ENCODE measurements at places on chromosomes 5 and 9. TPM values are rescaled to one million over a fixed set of nuclear protein-coding genes. Genes with fewer than 3 reads are reported as not detected.

GRCh38 chr5:119315516-119315949 is 40.3 kb upstream of the TNFAIP8 start:
- no peaks in the 10 kb centered on the region for H3K27me3 ChIP-seq
- no peak overlapping the region for H3K4me3 ChIP-seq
- no peak overlapping the region for H3K27ac ChIP-seq
- no peaks in the 10 kb centered on the region for H3K4me1 ChIP-seq

DNA sequence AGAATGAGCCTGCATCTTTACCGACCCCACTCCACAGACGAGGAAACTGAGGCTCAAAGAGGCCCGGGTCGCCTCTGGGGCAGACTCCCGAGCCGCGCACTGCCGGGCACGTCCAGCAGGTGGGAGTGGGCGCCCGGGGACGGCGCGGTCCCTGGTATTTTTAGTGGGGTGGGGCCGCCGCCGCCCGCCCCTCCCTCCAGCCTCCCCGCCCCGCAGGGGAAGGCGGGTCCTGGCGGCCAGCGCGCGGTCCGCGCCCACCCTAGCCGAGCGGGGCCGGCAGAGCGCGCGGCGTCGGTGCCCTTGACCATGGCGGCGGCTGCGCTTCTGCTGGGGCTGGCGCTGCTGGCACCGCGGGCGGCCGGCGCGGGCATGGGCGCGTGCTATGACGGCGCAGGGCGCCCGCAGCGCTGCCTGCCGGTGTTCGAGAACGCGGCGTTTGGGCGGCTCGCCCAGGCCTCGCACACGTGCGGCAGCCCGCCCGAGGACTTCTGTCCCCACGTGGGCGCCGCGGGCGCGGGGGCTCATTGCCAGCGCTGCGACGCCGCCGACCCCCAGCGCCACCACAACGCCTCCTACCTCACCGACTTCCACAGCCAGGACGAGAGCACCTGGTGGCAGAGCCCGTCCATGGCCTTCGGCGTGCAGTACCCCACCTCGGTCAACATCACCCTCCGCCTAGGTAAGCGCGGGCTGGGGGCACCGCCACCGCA is at the start of gene LAMC3:
TSS of gene LAMC3 (plus strand) at position 266 of the 710 bp plus-strand sequence. CDS start at position 307, 41 bp downstream.
- DNase-seq: no peak
- peaks cover 24% of the 10 kb centered on the region for H3K27me3 ChIP-seq
- H3K36me3 ChIP-seq: no peaks in the 10 kb centered on the region
- H3K4me1 ChIP-seq: no peaks in the 10 kb centered on the region

DNA sequence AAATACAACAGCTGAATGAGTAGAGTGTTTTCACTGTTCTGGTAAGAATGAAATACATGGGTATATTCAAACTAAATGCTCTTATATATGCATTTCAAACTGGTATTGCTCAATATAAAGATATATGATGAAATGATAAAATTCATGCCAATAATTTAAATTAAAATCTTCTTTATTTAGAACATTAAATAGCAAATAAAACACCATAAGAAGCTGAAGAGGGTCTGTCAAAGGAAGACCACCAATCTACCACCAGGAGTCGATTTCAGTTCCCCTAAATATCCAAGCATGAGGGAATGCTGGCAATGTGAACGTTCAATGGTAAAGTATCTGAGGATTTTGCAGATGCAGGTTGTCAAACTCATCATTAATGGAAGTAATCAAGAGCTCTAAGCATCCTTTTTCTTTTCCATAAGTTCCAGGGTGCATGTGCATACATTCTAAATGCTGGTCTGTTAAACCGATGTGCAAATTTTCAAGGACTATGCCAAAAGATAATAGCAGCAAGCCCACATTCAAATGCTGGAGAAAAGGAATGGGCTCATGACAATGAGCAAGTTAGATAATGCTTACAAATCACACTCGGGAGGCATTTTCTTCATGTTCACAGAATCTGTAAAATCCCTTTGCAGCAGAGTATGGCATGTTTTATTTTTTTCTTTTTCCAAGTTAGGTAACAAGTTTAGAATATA is 118.8 kb upstream of the MTAP start:
- no peak for DNase-seq
- no peaks in the 10 kb centered on the region for H3K27me3 ChIP-seq
- H3K4me1 ChIP-seq: no peaks in the 10 kb centered on the region
- no peak overlapping the region for H3K4me3 ChIP-seq

- peaks cover 3% of the 10 kb centered on the region for H3K27me3 ChIP-seq
- DNase-seq: no peak
- H3K27ac ChIP-seq: no peak overlapping the region
Observed at GRCh38 chr5:170484459-170484831, 19.4 kb upstream of the KCNIP1 start.

DNA sequence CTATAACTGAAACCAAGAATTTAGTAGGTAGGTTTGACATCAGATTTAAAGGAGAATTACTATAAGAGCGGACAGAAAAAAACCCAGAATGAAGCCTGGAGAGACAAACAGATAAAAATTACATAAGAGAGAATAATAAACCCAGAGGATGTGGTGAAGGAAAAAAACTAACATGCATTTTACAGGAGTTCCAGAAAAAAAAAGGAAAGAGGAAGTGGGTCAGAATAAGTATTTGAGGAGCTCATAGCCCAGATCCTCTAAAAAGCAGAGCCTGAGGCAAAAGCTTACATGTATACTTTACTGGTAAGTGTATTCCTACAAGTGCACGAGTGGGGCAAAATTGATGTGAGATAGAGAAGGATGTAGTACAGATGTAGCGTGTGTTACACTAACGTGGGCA is 43.1 kb upstream of the NAA35 start:
- DNase-seq: no peak
- H3K36me3 ChIP-seq: no peaks in the 10 kb centered on the region
- H3K27ac ChIP-seq: no peak overlapping the region
- H3K4me3 ChIP-seq: no peak overlapping the region
- H3K27me3 ChIP-seq: no peaks in the 10 kb centered on the region

DNA sequence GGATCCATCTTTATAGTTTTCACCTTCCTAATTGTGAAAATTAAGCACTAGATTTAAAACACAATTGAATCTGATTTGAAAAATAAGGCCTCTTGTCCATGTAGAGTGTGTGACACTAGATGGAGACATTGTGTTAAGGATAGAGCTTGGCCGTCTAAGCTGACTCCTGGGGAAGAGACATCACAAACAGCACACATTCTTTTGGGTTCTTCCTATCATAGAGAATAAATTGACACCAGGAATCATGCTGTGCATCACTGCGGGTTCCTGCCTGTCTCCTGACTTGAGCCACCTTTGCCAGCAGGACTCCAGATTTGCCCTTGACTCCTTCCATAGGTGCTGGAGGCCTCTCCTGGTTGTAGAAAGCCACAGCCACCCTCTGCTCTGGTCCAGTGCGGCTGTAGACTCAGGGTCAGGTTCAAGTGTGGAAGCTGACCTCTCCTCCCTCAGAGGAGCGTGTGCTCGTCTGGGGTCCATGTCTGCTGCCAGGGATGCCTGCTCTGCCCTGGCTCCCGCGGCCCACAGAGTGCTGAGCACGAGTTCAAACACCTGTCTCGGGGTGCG is 11.2 kb downstream of the ROPN1L start:
- H3K27me3 ChIP-seq: no peaks in the 10 kb centered on the region
- H3K4me1 ChIP-seq: no peaks in the 10 kb centered on the region
- H3K27ac ChIP-seq: no peak overlapping the region

DNA sequence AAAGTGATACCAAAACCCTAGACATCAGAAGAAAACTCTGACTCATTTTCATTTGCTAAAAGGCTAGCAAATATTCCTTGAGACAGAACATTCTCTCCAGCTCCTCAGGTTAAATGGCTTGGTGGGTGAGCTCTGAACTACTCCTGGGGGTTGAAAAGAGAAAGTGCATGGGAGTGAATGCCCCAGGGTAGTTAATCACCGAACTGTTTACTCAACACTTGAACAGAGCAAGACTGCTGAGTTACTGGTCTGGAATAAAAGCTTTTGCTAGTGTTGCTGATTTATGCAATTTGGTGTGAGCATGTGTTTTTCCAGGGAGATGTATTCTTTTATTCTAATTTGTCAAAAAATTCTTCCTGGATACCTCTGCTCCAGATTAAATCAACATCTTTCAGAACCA is 88.3 kb upstream of the PRDM9 start:
- no peak overlapping the region for H3K27ac ChIP-seq
- H3K4me3 ChIP-seq: no peak overlapping the region
- H3K27me3 ChIP-seq: no peaks in the 10 kb centered on the region

GRCh38 chr9:37415011-37415719 is 7.3 kb upstream of the GRHPR start:
- DNase-seq: peak; percentile 82
- H3K4me1 ChIP-seq: no peaks in the 10 kb centered on the region
- H3K36me3 ChIP-seq: no peaks in the 10 kb centered on the region
- no peak overlapping the region for H3K4me3 ChIP-seq
- no peaks in the 10 kb centered on the region for H3K27me3 ChIP-seq
- H3K27ac ChIP-seq: no peak overlapping the region

DNA sequence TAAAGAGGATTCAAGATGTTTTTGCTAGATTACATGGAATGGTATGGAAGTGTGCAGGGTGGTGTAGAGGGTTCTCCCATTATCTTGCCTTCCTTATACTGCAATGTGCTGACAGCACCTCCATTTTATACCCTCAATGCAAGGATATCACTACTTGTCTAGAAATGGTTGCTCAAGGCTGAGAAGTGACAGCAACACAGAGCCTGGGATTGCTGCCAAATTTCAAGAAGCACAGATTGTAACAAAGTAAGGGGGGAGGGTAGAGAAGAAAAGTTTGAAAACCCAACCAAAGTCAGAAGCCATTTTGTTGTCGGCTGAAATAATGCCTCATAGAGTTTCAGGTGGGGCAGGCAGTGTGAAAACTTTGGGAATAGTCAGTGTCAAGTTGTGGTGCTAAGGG is 29.8 kb downstream of the PCDHAC2 start:
- H3K36me3 ChIP-seq: no peaks in the 10 kb centered on the region
- no peak overlapping the region for H3K4me3 ChIP-seq
- H3K4me1 ChIP-seq: no peaks in the 10 kb centered on the region
- H3K27ac ChIP-seq: no peak overlapping the region
- DNase-seq: no peak

- H3K27me3 ChIP-seq: no peaks in the 10 kb centered on the region
- no peak overlapping the region for H3K27ac ChIP-seq
- H3K4me1 ChIP-seq: no peaks in the 10 kb centered on the region
- H3K36me3 ChIP-seq: no peaks in the 10 kb centered on the region
- no peak overlapping the region for H3K4me3 ChIP-seq
- DNase-seq: no peak
Observed at GRCh38 chr5:90813392-90813791, 254.8 kb downstream of the ADGRV1 start.

DNA sequence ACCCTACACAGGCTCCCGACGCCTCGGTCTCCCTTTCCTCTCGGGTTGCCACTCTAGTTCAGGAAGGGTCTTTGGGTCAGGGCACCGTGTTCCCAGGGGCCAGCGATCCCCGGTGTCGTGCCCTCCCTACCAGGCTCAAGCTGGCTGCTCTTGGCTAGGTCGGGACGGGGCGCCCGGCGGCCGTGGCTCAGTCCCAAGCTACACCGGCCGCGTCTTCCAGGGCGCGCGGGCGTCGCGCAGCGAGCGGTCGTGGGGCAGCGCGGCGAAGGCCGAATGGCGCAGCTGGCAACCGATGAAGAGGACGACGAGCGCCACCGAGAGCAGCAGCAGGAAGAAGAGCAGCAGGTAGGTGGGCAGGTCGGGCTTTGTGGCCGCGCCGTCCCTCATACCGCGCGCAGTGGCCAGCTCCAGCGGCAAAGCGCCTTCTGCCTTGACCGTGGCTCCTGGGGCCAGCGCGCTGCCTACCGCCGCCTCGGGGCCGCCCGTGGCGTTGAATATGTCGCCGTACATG is 892 bp downstream of the SMIM32 start:
- H3K4me1 ChIP-seq: peaks cover 11% of the 10 kb centered on the region
- H3K4me3 ChIP-seq: peak overlapping the region; percentile 58
- peak overlapping the region; percentile 74 for H3K27ac ChIP-seq

- no peak for DNase-seq
- H3K27ac ChIP-seq: no peak overlapping the region
- H3K27me3 ChIP-seq: peaks cover 13% of the 10 kb centered on the region
- H3K4me3 ChIP-seq: peak overlapping the region; percentile 65
- H3K36me3 ChIP-seq: no peaks in the 10 kb centered on the region
- peaks cover 6% of the 10 kb centered on the region for H3K4me1 ChIP-seq
Observed at GRCh38 chr5:31638345-31638744, 586 bp upstream of the PDZD2 start.

GRCh38 chr9:13033959-13034693 is 245.4 kb downstream of the MPDZ start:
- no peak overlapping the region for H3K27ac ChIP-seq
- H3K4me1 ChIP-seq: no peaks in the 10 kb centered on the region
- no peak overlapping the region for H3K4me3 ChIP-seq
- no peaks in the 10 kb centered on the region for H3K27me3 ChIP-seq
- no peaks in the 10 kb centered on the region for H3K36me3 ChIP-seq

DNA sequence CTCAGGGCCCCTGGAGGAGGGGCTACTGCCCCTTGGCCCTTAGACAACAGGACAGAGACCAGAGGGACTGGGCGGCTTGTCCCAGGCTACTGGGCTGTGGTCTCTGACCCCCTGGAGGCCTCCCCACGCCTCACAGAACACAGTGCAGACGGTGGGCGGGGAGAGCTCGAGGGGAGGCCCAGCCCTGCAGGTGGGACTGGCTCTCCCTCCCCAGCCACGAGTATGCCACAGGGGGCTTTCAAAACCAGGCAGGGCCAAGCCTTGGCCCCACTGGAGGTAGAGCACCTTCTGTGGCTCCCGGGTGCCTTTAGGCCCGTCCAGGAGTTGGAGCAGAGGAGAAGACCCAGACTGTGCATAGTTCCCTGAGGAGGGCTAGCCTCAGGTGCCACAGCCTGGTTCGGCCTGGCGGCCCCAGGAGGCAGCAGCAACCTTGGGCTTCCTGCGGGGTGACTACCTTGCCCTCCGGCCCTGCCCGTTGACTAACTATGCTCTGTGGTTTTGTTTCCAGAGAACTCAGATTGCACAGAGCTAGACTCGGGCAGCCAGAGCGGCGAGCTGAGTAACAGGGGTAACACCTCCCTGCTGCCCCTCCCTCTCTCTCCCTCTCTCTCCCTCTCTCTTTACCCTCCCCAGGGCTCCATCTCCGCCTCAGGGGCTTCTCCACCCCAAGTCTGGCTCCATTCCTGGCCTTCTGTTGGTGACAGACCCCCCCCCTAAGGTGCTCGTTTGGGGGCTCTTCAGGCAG is 15.5 kb downstream of the CARD19 start:
- no peaks in the 10 kb centered on the region for H3K27me3 ChIP-seq
- no peaks in the 10 kb centered on the region for H3K4me1 ChIP-seq
- H3K4me3 ChIP-seq: no peak overlapping the region
- DNase-seq: no peak

Gene ANGPTL2
- 2.7 TPM for total RNA-seq

Gene TAF11L10
- total RNA-seq: not detected

Gene CDX1
- total RNA-seq: 498 TPM
